ENCODE measurements at places on chromosomes 16 and 17.

DNA sequence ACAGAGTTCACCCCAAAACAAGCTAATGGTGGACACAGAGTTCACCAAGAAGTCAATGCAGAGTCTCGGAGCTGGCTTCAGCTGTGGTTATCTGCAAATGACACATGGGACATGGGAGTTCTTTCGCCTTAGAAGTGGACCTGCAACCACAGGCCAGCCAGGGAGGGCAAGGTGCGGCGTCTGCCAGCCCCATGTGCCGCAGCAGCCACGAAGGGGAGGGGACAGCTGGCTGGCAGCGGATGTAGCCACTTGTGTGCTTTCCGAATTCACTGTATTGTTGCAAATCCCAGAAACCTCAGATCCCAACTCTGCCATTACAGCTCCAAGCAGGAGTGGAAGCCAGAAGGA lies 24.8 kb downstream of the LMF1 start:
- no peak for DNase-seq

GRCh38 chr16:14302031-14302398 lies 230.9 kb downstream of the MRTFB start:
- DNase-seq, result peak; percentile 65

GRCh38 chr16:11312718-11313492 lies 31.8 kb upstream of the PRM1 start:
- peak; percentile 18 for DNase-seq

DNA sequence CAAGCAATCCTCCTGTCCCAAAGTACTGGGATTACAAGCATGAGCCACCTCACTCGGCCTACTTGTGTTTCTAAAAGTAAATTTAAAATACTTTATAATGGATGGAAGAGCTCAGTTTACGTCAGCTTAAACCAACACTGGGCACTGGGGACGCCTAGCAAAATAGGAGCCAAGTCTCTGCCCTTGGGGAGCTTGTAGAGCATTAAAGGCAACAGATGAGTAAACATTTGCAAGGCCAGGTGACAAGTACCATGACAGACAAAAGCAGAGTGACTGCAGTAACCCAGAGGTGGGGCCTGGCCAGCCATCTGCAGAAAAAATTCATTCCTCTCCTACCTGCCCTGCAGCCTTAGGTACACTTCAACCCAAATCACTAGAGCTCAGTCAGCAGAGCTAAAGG lies 12.1 kb upstream of the NLK start:
- DNase-seq, result no peak

GRCh38 chr17:78979780-78980623 lies at the start of gene LGALS3BP:
TSS of gene LGALS3BP (minus strand) at chr17:78979923. CDS start at chr17:78977191, 2,732 bp downstream.
- peak; percentile 87 for DNase-seq

- DNase-seq, result no peak
These were observed 8.4 kb downstream of the DPEP1 start for GRCh38 chr16:89621698-89622409.

DNA sequence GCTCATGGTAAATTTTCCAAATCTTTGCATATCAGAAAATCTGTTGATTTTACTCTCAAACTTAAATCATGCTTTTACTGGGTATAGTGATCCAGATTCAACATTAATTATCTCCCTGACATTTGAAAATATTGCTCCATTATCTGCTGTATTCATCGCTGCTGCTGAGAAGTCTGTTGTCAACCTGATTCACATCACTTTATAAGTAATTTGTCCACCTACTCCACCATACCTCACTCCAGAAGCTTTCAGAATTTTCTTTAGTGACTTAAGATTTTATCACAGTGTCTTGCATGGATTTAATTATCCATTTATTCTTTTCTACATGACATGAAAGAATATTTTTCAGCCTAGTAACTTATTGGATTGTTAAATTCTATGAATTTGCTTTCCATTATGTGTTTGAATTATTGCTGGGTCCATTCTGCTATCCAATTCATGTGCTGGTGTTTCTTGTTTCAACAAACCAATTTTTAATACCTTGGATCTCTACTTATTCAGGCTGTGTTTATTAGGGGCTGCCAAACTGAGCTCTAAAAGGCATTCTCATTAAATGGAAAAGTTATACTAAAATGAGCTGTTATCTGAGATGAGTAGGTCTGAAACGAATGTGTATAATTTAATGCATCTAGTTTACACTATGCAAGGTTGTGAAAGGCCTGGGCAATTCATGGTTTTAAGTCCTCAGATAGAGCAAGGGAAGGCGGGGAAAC lies 519.3 kb upstream of the CDH11 start:
- DNase-seq, result no peak

- peak; percentile 93 for DNase-seq
These were observed 31.9 kb downstream of the NMT1 start for GRCh38 chr17:45092911-45093430.

DNA sequence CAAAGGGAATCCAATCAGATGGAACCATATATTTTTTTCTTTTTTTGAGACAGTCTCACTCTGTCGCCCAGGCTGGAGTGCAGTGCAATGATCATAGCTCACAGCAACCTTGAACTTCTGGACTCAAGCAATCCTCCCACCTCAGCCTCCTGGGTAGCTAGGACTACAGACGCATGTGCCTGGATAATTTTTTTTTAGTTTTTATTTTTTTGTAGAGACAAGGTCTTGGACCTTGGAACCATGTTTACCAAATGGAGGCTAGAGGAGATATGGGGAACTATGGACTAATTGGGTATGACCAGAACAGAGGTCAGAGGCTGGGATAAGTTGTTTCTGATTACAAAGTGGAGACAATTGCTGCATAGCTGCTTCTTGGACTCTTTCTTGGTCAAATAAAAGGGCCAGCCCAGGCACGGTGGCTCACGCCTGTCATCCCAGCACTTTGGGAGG lies 41.2 kb upstream of the ADCY9 start:
- DNase-seq, result no peak

DNA sequence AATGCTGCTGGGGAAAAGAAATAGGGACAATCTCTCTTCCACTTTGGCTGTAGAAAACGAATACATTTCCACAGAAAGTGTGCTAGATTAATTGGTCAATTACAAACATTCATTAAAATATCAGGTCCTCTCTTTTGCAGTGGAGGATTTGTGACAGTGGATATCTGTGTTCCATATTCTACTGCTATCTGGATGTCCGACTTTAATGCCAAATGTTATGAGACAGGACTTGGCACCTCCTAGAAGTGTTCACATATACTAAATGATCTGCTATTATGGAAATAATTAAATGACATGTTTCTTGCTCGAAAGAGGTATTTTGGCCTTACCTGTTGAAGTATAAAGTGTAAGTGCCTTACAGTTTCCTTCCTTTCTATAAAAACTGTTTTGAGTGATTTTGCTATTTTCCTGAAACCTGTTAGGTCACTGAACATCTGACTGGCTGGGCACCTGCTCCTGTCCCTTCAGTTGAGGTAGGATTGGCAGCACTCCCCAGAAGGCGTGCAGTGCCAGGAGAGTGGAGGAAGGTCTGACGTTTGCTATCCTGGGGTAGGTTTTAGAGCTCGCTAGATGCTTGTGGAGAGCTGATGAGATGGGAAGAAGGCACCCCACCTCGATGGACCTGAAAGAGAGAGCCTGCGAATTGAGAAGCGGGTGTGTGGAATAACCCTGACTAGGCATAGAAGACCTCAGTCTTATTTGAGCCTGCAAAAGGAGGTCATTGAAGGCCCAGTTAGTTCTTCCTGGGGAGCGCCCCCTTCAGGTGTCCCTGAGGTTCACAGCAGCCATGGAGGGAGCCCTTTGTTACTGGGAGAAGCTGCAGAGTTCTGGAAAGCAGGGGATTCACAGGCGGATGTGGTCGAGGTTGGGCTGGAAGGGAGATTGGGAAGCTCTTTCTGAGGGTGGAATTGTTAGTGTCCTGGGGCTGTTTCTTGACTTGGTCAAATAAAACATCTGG lies 159.4 kb upstream of the ZNF267 start:
- no peak for DNase-seq

- peak; percentile 55 for DNase-seq
These were observed 189.4 kb upstream of the CDH8 start for GRCh38 chr16:62225675-62226074.

DNA sequence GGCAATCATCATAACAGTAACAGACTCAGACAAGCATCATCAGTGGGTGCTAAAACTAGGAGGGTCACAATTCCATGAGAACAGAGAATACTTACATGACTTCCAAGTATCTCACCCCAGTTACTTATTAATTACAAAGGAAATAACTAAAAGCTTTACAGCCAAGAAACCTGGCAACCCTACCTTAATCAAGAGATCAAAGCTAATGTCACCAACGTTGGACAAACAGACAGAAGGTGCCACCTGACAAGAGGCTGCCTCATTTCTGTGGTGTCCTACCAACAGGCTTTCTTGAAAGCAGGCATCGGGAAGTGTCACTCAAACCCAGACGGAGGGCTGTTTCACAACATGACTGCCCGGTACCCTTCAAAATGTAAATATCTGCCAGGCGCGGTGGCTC lies 84.6 kb downstream of the RMI2 start:
- no peak for DNase-seq

GRCh38 chr17:82016875-82017459 lies 5.7 kb downstream of the CENPX start:
- DNase-seq, result no peak

DNA sequence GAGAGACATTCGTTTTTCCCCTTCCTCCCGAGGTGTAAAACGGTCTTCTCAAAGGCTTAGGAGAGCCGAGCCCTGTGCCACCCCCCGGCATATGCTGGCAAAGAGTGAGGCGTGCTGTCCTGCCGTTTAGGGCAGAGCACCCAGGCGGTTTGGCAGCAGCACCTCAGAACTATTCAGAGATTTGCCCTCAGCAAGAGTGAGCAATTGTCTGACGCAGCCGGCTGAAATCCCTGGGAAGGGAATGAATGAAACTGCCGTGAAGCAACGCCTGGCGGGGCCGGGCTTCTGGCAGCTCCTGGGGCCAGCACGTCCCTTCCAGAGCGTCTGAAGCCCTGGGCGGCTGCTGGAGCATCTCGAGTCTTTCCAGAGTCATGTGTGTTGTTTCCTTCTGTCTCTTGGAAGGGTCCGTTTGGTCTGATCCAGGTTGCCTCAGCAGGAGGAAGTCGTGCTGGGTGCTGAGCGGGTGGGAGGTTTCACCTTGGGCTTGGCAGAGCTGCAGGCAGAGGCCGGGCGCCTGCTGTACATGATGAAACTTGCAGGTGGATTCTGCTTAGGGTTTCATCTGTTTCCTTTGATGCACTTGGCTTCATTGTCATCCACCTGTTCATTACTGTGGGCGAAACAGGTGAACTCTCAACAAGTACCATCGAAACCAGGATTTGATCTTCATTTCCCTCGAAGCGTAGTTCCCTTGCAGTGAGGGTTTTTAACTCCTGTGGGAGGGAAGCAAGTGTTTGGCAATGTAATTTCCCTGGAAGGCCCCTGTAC lies 35.4 kb downstream of the TBCD start:
- DNase-seq, result no peak

DNA sequence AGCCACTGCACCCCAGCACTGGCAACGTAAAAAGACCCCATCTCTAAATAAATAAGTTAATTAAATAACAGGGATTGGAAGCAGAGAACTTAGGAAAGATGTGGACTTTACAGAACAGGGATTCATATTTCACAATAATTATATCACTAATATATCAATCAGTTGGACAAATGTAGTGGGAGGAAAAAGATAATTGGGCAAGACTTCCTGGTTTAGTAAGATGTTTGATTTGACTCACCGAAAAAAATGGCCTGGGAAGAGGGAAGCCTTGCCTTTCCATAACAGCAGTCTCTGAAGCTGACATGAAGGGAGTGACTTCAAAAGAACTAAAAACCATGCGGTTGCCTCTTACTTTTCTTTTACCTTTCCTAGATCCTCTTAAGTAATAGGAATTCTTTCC lies 15.2 kb upstream of the C17orf78 start:
- DNase-seq, result no peak

GRCh38 chr16:62954144-62955032 lies 918.1 kb upstream of the CDH8 start:
- no peak for DNase-seq

GRCh38 chr17:17971431-17972125 lies 622 bp downstream of the TOM1L2 start:
- no peak for DNase-seq

- no peak for DNase-seq
These were observed 17.7 kb downstream of the ANKRD11 start for GRCh38 chr16:89472711-89473075.

GRCh38 chr16:50259334-50260205 lies 6.8 kb upstream of the ADCY7 start:
- no peak for DNase-seq

- no peak for DNase-seq
These were observed 42.9 kb upstream of the PMFBP1 start for GRCh38 chr16:72214821-72215220.

DNA sequence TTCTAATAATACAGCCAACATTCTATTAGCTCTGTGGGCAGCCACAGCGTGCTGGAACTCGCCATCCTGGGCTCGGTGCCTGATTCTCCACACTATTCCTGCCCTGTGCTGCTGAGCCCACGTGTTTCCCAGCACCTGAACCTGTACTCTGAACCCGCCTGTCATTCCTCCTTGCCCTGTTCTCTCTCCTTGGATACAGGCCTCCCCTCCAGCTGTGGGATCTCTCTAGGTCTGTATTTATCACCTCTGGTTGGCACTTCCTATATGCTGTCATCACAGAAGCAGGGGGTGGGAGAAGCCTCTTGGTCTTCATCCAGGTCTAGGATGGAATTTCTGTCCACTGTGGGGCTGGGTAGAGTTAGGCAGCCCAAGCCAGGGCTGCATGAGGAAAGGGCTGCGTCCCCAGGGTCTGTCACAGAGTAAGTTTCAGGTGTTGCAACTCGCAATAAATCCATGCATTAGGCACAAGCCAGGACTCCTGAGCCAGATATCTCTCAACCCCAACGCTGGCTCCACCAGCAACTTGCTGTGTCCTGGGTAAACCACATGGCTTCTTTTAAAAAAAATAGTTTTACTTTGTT lies 56.0 kb downstream of the ABAT start:
- DNase-seq, result no peak

GRCh38 chr16:48013491-48013901 lies 142.3 kb downstream of the ABCC12 start:
- peak; percentile 96 for DNase-seq

DNA sequence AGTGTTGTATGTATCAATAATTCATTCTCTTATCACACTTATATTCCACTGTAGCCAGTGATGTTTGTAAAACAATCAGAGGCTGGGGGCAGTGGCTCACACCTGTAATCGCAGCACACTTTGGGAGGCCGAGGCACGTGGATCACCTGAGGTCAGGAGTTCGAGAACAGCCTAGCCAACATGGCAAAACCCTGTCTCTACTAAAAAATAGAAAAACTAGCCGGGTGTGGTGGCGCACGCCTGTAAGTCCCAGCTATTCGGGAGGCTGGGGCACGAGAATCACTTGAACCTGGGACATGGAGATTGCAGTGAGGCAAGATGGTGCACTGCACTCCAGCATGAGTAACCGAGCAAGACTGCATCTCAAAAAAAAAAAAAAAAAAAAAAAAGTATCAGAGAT lies 217.0 kb downstream of the CPPED1 start:
- DNase-seq, result no peak

GRCh38 chr16:49466529-49466831 lies 92.9 kb downstream of the C16orf78 start:
- DNase-seq, result no peak

- DNase-seq, result peak; percentile 55
These were observed 8.9 kb upstream of the PPL start for GRCh38 chr16:4945560-4946502.

GRCh38 chr16:24667244-24667764 lies 62.1 kb upstream of the TNRC6A start:
- no peak for DNase-seq

- no peak for DNase-seq
These were observed 1.2 kb downstream of the ARHGAP17 start for GRCh38 chr16:25013751-25014499.

Measured in RCC 7860 (cell line).